ENCODE measurements at places on chromosomes 3 and 15.

- no peak for DNase-seq
Measured at GRCh38 chr3:150762662-150763121, 277 bp downstream of the SIAH2 start.

GRCh38 chr15:87200149-87200548 lies 1056.4 kb downstream of the NTRK3 start:
- no peak for DNase-seq

- DNase-seq: no peak
Measured at GRCh38 chr3:72441284-72441994, 406.8 kb downstream of the SHQ1 start.

DNA sequence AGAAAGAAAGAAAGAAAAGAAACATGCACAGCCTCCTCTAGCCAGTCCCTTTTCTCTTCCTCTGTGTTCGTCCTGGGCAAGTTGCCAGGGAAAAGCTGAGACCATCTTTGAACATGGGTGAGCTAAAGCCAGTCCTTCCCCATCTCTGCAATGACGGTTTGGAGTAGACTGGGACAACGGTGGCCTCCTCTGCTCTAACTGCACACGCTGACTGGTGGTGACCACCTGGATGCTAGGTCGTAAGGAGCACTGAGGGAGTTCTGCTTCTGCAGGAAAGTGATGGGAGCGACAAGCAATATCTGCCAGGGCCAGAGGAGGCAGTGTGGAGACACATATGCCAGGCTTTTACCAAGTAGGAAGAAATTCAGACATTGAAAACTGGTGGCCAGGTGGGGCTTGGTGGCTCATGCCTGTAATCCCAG lies 111.7 kb downstream of the NUP210 start:
- DNase-seq: peak; percentile 58

GRCh38 chr3:150149651-150150051 lies 179.0 kb upstream of the PFN2 start:
- no peak for DNase-seq

- DNase-seq: no peak
Measured at GRCh38 chr3:115524549-115524948, 98.8 kb upstream of the GAP43 start.

GRCh38 chr15:39644136-39644535 lies 63.3 kb downstream of the THBS1 start:
- no peak for DNase-seq

GRCh38 chr3:116640109-116640508 lies 69.5 kb upstream of the TUSC7 start:
- DNase-seq: no peak

Data from substantia nigra (tissue), 51 donors.